ENCODE measurements at places on chromosomes 1 and 21.
A peak's percentile ranks its signal among the peaks of the same experiment; 100 is the strongest.

DNA sequence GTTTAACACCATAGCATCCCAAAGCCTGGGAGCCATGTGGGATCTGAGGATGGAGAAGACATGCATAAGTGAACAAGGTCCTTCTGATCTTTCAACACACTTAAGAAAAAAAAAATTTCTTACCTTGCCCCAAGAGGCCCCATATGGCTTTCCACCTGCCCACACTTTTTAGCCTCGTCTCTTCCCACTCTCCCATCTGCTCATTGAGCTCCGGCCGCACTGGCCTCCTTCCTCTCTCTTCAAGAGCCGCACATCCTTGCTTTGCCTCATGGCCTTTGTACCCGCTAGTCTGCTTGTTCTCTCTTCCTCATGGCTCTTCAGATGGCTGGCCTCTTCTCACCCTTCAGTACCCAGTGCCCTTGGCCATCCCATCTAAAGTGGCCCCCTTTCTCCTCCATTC lies 70.2 kb upstream of the PDE4B start:
- no peak for DNase-seq

GRCh38 chr1:43901196-43901961 lies 32.2 kb upstream of the ARTN start:
- DNase-seq = no peak

DNA sequence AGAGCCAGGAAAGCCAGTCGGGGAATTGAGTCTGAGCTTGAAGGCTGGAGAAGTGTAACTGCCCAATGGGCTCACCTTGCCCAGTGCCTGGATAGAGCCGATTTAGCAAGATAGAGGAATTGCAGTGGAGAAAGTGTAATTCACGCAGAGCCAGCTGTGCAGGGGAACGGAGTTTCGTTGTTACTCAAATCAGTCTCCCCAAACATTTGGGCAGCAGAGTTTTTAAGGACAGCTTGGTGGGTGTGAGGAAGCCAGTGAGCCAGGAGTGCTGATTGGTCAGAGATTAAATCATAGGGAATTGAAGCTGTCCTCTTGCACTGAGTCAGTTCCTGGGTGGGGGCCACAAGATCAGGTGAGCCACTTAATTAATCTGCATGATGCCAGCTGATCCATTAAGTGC lies 28.4 kb upstream of the NLRP3 start:
- DNase-seq = no peak

DNA sequence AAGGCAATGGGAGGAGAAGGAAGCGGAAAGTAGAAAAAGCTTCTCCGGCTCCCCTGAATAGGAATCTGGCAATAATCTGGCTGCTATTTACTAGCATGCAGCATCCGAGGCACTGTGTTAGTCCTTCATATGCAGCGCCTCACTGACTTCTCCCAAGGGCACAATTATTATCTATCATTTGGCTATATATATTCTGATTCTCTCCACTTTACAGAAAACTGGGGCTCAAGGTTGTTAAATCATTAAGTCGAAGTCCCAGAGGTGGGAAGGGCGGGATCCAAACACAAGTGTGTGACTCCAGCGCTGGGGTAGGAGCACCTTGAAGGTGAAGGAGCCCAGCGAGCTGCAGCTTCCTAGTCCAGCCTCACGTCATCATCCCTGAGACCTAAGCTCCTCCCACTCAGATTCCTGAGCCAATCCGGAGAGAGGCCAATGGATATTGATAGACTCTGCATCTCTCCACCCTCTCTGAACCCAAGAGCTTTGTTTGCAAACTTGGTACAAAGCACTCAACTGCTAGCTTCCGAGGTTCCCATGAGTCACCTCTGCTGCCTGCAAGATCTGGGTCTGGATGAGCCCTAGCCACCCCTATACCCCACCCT lies 16.6 kb upstream of the EYA3 start:
- no peak for DNase-seq

GRCh38 chr1:9349331-9349851 lies 56.7 kb downstream of the SPSB1 start:
- no peak for DNase-seq

DNA sequence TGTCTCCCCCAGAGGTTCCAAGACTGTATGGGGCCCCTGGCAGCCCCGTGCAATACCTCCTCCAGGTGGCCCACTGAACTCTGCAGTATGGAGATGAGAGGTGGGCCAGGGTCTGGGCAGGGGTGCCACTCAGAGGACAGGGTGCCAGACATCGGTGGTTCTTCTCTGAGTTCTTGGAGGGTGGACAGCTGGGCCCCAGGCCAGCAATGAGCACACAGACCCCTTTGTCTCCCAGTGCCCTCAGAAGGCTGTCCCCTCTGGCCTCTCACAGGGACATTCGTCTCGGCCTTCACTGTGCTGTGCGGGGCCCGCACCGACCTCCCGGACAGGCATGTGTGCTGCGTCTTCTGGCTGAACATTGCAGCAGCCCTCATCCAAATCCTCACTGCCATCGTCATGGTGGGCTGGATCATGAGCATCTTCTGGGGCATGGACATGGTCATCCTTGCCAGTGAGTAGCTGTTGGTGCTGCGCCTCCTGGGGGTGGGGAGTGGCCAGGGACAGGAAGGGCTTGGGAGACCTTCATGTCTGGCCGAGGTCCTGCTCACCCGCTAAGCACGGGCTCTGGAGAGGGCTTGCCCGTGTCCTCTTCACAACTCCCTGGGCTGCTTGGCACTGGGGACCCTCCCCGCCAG lies 48.1 kb downstream of the STUM start:
- no peak for DNase-seq

DNA sequence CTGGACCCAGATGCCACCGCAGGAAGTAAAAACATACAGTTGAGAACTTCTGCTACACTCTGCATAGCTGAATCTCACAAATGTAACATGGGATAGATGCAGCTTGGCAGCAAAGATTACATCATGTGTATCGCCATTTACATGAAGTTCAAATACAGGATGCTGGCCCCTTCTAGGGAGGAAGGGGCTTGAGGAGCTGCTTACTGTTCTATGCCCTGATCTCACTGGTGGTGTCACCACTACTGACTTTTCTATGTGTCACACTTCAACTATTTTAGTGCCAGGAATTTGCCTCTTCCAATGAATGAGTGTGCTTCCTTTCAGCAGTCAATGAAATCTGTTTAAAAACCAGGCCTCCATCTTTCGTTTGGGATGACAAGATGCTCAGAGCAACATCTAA lies 31.1 kb downstream of the MRAP start:
- no peak for DNase-seq

- no peak for DNase-seq
Observed at GRCh38 chr1:11746795-11747487, 11.0 kb downstream of the AGTRAP start.

- DNase-seq = no peak
Observed at GRCh38 chr1:219123036-219123435, 50.6 kb upstream of the LYPLAL1 start.

- no peak for DNase-seq
Observed at GRCh38 chr1:241802863-241803262, 45.1 kb upstream of the EXO1 start.

- DNase-seq = no peak
Observed at GRCh38 chr1:76379506-76379905, 305.0 kb downstream of the ST6GALNAC3 start.

DNA sequence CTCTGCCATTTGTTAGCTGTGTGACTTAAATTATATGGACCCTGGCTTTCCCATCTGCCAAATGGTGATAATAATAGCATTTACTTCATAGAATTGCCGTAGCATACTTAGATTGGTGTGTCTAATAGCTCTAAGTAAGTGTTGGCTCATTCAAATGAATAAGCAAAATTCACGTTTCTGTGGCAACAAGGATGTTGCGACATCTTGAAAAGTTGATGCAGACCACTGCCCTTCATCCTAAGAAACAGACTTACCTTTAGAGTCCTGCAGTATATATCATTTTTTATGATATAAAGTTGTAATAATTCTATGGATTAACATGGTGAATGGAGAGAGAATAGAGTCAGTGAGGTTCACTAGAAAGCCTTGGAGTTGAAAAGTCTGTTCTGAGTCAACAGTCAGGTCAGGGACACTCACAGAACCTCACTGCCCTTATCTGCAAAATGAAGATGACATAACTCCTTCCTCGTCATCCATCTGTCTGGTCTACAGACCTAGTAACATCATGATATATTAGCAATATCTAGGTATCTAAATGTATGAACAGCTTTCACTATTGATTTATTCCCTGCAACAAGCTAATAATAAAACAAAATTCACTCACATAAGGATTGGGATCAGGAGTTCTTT lies 167.3 kb upstream of the C8B start:
- DNase-seq = no peak

- DNase-seq = no peak
Observed at GRCh38 chr1:19804831-19805251, 5.1 kb upstream of the TMCO4 start.

DNA sequence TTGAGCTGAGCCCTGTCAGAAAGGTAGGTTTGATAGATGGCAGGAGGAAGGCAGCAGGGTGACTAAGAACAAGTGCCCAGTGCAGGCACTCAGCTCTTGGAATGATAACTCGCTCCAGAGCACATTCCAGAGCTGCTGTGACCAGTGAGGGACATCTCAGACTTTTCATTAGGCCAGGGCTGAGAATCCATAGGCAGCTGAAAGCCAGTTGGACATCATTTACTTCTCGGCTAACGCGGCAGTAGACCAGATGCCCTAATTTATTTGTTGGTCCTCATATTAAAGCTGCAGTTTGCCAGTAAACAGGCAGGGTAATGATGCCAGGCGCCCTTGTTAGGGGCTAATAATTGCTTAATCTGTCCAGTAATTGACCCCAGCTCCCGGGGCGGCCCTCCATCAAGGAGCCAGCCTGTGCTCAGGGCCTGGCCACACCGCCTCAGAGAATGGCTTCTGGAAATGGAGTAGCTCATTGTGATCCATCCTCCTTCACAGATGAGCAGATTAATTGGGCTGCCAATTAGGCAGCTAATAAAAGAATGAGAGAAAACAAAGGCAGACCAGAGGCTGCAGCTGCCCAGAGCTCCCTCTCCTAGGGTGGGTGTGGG lies 122.0 kb downstream of the BEND5 start:
- no peak for DNase-seq

DNA sequence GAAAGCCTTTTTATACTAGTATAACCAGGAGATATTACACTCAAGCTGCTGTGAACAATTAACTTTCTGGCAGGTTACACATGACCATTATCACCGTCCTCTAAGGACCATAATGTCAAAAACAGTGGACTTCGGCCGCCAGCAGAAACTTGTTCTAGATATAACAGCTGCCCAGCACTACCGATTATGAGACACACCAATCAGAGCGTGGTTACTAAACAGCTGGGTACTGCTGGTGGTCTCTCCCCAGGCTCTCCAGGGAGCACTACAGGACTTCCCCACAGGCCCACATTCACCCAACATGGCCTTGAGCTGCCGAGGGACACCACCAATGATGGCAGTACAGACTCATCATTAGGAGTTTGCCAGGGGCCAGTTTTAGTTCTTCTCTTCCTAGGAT lies 57.9 kb upstream of the CTBS start:
- DNase-seq = no peak

DNA sequence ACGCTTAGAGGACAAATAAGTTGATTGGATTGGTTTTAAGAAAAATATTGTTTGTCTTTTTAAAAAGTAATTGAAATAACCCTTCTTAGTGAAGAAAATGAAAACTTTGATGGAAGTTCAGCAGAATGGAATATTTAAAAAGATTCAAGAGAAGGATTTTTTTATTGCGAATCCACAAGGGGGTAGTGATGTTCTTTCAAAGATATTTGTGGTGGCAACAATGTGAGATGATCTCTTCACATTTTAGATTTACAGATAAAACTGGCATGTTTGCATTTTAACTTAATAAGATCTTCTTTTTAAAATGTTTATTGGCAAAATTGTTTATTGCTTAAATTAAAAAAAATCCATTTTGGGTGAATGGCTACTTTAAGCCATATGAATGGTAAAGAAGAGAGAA lies 8.9 kb downstream of the CAMTA1 start:
- DNase-seq = no peak

GRCh38 chr1:219544163-219544846 lies 68.6 kb downstream of the ZC3H11B start:
- DNase-seq = no peak

DNA sequence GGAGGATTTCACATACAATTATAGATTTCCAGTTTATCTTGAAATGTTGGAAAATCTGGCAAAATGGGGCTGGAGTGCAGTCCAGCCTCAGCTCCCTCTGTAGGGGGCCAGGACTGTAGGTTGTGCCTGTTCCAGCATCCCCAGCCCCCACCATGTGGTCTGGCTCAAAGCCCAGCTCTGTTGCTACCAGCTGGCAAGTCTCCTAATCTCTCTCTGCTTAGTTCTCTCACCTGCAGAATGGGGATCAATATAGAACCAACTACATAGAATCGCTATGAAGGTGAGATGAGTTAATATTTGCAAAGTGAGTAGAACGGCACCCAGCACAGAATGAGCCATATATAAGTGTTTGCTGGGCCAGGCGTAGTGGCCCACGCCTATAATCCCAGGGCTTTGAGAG lies 50.0 kb upstream of the TARDBP start:
- no peak for DNase-seq

DNA sequence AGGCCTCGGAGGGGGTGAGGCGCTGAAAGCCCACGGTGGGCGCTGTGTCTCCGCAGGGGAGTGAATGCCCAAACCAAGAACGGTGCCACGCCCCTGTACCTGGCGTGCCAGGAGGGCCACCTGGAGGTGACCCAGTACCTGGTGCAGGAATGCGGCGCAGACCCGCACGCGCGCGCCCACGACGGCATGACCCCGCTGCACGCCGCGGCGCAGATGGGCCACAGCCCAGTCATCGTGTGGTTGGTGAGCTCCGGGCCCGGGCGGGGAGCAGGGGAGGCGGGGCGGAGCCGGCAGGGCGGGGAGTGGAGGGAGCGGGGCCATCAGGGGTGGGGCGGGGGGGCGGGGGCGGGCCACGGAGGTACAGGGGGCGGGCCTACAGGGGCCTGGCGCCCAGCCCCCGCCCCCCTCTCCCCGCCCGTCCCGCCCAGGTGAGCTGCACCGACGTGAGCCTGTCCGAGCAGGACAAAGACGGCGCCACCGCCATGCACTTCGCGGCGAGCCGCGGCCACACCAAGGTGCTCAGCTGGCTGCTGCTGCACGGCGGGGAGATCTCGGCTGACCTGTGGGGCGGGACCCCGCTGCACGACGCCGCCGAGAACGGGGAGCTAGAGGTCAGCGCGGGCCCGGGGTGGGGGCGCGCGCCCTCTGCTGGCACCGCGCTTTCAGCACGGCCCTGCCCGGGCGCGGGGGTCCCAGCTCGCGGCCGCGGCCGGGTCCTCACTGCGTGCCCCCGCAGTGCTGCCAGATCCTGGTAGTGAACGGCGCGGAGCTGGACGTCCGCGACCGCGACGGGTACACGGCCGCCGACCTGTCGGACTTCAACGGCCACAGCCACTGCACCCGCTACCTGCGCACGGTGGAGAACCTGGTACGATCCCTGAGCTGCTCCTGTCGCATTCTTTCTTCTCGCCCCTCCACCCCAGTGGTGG lies 15.9 kb downstream of the ESPN start:
- peak; percentile 65 for DNase-seq
